Psoas muscle (tissue), 8 donors: ENCODE measurements at places on chromosomes 11 and 22.

DNA sequence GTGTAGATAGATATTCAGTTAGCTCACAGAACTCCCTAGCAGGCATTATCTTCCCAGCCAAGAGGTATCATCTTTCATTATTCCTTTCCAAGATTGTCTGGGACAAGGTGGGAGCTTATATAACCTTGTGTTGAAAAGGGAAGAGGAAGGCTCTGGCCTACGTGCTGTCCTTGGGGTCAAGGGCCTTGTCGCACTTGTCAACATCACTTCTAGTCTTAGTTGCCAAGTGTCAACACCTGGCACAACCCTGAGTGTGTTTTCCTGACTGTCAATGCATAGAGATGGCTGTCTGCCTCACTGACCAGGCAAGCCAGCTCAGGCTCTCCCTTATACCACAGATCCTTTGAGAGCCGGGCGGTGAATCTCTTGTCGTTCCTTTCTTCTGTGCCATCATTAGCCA lies 331.9 kb downstream of the CNTN5 start:
- no peak for DNase-seq

GRCh38 chr11:25775603-25776002 lies 556.3 kb upstream of the ANO3 start:
- DNase-seq, result no peak

DNA sequence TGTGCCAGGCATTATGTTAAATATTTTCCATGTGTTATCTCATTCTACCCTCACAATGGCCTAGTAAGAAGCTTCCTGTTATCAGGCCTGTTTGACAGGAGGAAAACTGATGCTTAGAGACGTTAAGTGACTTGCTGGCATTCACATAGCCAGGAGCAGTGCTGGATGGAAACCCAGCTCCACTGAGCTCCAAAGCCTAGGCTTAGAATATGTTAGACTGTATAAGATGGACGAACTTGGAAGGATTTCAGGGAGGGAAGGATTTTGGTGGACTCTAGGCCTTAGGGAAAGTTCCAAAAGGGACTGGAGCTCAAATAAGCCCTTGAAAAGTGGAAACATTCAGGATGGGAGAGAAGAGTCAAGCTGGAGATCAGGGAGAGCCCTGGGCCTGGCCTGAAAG lies 2.1 kb downstream of the CD44 start:
- DNase-seq, result no peak

GRCh38 chr11:132466983-132467382 lies 1065.3 kb downstream of the OPCML start:
- no peak for DNase-seq

DNA sequence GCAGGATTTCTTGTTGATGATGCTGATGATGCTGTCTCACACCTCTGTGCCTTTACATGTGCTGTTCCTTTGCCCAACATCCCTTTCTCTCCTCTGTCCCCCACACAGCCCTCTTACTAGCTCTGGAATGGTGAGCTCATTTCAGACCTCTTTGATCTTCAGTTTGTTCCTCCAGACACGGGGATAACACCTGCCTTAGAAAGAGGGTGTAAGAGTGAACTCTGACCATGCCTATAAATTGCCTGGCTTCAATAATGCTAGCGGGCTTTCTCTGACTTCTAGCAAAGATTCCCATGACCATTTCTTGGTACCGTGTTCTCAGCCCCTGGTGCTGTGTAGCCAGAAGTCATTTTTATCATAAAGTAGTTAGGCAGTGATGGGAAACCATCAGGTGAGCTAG lies 55.9 kb upstream of the DRD2 start:
- DNase-seq, result no peak

- peak; percentile 29 for DNase-seq
Measured at GRCh38 chr11:6321356-6321755, 1.1 kb upstream of the CAVIN3 start.

GRCh38 chr11:6402561-6402981 lies 12.3 kb downstream of the SMPD1 start:
- no peak for DNase-seq

DNA sequence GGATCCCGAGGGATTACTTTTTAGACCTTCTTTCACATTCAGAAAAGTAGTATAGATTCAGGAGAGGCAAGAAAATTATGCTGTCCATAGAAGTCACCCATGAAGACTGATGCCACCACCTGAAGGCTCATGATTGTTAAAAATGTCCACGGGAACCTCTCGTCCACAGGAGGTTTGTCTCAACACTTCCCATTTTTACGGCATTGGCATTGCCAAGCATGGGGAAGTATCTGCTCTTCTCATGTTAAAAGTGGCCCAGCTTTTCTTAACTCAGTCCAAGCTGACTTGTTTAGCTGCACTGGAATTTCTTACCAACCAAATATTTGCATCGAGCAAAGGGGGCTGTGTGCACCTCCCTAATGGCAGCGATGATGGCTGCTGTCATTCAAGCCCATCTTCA lies 9.6 kb downstream of the CDPF1 start:
- no peak for DNase-seq

DNA sequence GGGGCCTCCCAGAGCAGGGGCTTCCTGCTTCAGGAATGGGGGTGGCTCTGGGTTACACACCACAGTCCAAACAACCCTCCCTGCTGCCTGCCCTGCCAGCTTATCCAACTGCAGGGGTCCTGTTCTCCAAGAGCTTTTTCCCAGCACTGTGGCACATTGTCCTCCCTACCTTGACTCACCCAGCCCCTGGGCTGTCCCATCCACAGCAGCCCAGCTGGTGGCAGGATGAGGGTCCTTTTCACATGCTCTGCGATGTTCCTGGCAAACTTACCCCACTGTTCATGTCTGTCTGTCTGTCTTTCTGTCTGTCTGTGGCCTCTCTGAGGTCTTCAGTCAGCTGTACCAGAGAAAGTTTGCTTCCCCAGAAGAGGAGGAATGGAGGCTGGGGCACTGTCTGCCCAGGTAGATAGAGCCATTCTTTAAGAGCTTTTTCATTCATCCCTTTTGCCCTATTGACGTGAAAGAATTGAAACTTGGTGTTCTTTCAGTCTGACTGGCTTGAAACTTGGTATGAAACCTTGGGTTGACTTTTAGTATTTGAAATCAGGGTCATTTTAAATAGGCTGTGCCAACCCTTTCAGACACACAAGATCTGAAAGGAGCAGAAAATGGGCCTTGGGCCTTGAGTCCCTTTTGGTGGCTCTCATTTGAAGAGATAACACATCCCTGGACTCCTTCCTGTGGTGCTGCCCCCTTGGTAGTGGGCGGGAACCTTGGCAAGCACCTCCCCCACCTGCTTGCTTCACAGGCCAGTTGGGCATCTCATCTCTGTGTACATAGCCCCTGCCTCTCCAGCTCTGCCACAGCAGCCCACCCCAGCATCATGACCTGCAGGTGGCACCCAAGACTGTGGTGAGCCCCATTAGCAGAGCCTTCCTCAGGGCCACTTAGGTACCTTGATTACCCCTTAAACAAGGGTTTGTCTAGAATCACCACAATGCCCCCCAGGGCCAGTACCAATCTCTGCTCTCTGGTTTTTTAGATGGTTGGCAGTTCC lies 74.6 kb upstream of the SUSD2 start:
- DNase-seq, result no peak

DNA sequence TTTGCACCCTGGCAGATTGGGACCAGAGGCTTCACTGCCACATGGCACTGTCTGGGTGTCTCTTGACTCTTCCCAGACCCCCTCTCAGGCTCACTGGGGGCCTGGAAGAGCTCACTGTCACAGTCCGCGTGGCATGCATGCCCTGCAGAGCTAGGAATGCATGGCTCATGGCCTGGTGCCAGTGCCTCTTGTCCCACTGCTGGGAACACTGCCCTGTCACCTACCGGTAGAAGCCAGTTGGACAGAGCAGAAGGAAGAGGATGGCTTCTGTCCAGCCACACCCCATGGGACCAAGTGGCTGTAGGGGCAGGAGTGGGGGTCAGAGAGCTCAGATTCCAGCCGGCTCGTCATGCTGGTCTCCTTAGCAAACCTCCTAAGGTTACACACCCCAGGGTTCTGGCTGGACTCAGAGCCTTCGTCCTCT lies 29.7 kb downstream of the MB start:
- DNase-seq, result peak; percentile 94

GRCh38 chr11:77223797-77224196 lies 77.7 kb downstream of the GDPD4 start:
- no peak for DNase-seq
